Effector memory CD4-positive, alpha-beta T cell (primary cell): ENCODE measurements at places on chromosomes 6 and 20.

DNA sequence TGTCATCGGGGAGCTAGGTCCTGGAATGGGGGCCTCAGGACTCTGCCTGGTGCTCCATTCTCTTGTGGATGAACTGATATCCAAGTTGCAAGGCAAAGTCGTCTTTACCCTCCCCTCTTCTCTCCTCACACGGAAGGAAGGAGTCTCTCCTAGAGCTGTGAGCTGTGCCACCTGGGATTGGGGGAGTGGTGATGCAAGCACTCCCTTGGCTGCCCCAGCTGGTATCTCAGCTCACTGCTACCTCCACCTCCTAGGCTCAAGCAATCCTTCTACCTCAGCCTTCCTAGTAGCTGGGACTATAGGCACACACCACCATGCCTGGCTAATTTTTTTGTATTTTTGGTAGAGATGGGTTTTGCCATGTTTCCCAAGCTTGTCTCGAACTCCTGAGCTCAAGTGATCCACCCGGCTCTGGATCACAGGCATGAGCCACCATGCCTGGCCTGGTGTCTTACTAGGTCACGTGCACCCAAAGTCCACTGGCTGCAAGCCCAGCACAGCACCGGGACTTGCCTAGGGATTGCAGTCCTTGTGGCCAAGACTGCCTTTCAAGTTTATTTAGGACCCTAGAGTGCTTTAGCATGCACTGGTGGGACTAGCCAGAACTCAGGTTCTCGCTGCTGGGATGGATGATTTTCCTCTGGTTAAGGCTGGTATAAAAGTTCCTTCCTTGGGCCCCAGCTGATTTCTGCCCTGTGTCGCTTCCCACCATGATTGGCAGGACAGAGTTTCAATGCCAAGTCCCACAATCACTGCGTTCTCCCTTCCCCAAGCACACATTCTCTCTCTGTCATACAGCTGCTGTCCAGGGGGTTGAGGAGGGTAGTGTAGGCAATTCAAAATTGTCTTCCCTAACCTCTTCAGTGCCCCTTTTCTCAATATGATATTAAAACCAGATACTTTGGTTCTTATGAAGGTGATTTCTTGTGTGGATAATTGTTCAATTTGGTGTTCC is 33.5 kb downstream of the SMAP1 start:
- no peak for DNase-seq

DNA sequence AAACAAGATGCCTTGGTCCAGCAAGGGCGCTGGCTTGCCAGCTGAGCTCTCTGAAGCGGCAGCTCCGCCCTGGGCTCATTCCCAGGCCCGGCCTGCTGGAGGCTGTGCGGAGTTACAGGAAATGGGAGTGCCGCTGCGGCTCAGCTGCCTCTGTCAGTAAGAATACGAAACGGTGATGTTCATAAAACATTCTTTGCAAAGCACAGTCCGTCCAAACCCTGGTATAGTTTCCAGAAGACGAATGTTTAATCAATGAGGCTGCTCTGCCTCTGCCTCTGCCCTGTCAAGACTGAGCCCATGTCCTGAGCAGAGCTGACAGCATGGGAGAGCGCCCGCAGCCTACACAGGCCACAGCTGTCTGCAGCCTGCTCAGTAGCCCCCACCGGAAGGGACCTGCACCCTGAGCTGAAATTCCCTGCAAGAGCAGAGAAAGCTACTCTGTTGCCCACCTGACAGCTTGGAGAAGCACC is 153.3 kb upstream of the SNX9 start:
- no peak for DNase-seq

DNA sequence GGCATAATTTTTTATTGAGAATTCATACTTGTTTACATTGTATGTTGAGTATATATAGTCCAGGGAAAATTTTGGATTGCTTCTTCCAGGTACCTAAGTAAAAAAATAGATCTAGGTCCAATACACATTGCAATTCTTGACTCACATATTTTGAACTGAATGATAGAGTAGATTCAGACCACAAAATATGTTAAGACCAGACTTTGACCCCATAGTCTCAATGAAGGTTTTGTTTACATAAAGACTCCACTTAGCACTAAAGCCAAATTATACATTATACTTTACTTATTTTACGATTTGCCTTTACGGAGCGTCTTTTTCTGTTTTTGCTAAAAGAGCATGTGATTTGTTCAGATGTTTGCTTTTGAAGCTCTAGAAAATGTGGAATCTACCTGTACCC is 144.1 kb upstream of the PTCHD4 start:
- DNase-seq = no peak

GRCh38 chr6:40937491-40937890 is 101.5 kb downstream of the UNC5CL start:
- DNase-seq = no peak

- no peak for DNase-seq
Observed at GRCh38 chr6:24284006-24284405, 73.9 kb downstream of the DCDC2 start.

GRCh38 chr6:137944793-137945498 is 77.9 kb downstream of the TNFAIP3 start:
- DNase-seq = no peak

DNA sequence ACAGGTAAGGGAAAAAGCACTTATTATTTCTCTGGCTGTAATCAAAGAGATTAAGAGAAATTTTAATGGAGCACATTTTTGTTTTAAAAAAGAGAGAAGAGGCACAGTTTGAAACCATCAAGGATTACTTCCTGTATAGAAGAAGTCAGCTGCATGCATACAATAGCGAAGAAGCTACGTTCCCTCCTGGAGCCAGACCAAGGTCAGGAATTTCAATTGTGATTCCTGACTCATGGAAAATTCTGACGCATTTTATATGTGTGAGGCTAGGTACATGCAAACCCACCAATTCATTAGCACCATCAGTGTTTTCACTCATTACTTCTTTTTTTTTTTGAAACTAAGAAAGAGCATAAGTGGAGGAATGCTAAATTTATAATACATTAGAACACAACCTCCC is 232.7 kb upstream of the SGK1 start:
- DNase-seq = no peak

DNA sequence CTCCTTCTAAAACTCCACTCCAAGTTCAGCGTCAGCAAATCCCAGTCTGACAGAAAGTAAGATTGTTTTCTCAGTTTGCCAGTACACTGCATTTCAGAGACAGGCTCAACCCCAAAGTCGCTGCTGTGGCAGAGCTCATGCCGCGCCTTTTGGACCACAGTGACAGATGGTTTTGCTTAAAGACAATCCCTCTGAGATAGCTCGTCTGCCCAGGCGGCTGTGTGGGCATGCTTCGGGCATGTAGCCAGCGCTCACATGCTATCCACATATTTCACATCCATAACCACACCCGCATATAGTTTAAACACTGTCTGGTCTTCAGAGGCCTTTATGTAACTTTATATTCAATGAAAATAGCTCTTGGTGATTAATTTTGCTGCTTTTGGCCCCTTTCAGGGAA is 14.7 kb upstream of the PXDC1 start:
- no peak for DNase-seq

- no peak for DNase-seq
Observed at GRCh38 chr6:27565839-27566779, 93.2 kb upstream of the ZNF184 start.

DNA sequence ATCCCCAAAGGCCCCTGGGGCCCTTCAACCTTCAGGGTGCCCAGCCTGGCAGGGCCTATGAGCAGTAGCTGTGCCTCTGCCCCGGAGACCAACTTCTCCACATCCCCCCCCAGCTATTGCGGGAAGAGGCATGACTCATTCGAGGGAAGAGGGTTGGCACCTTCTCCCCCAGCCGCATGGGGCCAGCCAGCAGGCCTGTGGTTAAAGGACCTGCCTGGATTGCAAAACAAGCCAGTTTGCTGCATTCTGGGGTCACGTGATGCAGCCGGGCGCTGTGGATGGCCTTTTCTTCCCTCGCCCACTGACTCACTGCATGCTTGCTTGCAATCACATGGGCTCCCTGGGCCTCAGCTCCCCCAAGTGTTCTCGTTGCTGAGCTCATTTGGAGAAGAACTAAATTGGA is 182.5 kb downstream of the MAFB start:
- no peak for DNase-seq

DNA sequence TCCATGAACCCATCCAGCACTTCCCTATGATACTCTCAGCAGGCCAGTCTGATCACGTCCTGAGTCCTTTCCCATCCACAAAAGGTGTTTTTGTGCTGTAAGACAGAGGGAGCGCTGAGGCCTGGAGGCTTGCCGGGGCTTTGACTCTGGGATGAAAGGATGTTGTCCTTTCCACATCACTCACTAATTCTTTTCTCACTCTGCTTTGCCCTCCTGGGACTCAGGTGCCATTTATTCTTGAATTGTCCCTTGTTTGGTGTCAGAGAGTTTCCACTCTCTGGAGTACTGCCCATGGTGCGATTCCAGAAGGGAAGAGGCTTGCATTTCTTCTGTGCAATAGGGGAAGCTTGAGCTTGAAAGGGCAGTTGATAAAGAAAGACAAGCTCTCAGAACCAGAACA is 15.3 kb upstream of the TUBB2B start:
- no peak for DNase-seq

GRCh38 chr6:169324656-169325459 is 71.2 kb upstream of the THBS2 start:
- no peak for DNase-seq

DNA sequence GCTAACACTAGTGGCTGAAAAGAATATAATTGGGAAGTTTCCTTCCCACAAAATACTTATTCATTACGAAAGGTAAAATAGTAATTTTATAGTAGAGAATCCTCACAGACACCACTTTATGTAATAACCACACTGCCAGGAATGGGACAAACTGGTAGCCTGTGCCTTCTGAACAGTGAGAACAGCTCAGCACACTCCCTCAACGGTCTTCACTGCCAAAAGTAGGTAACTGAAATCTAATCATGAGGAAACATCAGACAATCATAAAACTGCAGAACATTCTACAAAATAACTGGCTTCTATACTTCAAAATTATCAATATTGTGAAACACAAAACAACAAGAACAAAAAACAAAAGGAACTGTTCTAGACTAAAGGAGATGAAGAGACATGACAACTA is 44.1 kb downstream of the NUP153 start:
- DNase-seq = no peak

- DNase-seq = no peak
Observed at GRCh38 chr20:63159826-63160640, 55.9 kb downstream of the YTHDF1 start.

GRCh38 chr20:4835244-4836177 is 113.8 kb downstream of the PRND start:
- no peak for DNase-seq

- DNase-seq = no peak
Observed at GRCh38 chr20:57482796-57483195, 42.1 kb downstream of the CTCFL start.

- no peak for DNase-seq
Observed at GRCh38 chr6:50826803-50827202, 8.1 kb downstream of the TFAP2B start.

- DNase-seq = no peak
Observed at GRCh38 chr6:15330174-15330944, 84.5 kb downstream of the JARID2 start.

GRCh38 chr6:3318821-3319540 is 60.2 kb downstream of the PSMG4 start:
- no peak for DNase-seq

DNA sequence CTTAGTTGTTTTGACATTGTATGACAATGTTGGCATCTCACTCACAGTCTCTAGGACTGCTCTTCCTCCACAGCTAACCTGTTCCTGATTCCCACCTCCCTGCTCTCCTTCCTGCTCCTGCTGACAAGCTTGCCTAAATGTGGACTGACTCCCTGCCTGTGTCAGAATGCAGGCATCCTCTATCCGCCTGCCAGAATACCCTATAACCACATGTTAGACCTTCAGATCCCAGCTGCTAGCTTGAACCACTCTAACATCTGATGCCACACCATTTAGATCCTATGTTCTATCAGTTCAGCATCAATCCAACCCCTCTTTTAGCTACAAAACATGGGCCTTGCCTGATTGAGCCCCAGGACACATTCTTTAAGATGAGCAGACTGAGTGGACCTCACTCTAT is 12.2 kb downstream of the FILIP1 start:
- no peak for DNase-seq

GRCh38 chr6:145829102-145829501 is 14.5 kb upstream of the FBXO30 start:
- DNase-seq = no peak

- DNase-seq = no peak
Observed at GRCh38 chr6:93423542-93423941, 4.2 kb upstream of the EPHA7 start.

- DNase-seq = no peak
Observed at GRCh38 chr6:151381722-151382121, 9.6 kb downstream of the ZBTB2 start.

GRCh38 chr6:127834136-127834535 is 66.7 kb downstream of the THEMIS start:
- no peak for DNase-seq

DNA sequence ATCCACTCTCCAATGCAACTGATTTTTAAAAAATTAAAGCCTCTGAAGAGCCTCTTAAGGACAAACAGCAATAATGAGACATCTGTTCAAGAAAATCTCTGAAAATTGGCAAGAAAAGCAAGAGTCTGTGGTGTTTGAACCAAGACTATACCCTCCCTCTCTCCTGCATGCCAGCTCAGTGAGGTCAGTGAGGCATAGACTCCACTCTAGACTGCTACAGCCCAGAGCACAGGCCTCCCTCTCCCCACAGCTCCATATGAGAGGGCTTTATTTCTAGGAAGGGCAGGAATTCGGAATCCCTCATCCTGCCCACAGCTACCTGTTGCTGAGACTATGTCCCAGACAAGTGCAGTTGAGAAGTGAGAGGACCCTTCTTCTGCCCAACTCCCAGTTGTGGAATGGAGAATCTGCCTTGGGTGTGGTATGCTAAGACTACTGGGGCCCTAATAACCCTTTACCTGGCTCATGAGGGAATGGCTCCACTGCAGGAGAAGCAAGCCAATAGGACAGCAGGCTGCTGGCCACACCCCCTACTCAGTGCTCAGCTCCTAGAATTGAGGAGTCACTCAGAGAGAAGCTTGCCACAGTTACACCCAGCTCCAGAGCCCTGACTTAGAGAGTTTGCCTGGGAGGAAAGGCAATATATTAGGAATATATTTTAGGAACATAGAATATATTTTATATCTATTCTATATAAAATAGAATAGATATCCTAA is 22.7 kb upstream of the HLA-DQA1 start:
- no peak for DNase-seq

GRCh38 chr20:42688576-42688975 is 501.1 kb downstream of the PTPRT start:
- no peak for DNase-seq
